Hepatic stellate cell (primary cell): ENCODE measurements at places on chromosomes 3 and 15.

DNA sequence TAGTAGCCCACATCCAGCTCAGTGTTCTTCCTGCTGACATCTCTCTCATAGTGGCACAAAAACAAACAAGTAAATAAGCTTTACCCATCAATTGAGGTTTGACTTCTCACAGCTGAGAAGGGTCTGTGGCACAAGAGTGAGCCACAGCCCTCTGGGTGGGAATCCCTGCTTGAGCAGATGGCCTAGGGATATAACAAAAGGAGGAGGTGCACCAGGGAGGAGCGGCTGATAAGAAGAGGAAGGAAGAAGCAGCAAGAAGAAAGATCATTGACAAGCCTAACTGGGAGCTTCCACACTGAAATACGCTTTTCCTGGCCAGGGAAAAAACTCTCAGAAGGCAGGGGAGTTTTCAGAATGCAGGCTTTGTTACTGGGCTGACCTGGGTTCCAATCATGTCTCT is 279.8 kb downstream of the UACA start:
- no peak for DNase-seq

GRCh38 chr3:3799173-3800079 is at the start of gene LRRN1:
Gene LRRN1 (plus strand): TSS chr3:3799431. CDS start chr3:3844642, 45,211 bp downstream.
- no peak for DNase-seq

- no peak for DNase-seq
These were observed 63.1 kb downstream of the ARNT2 start for GRCh38 chr15:80467311-80467714.

DNA sequence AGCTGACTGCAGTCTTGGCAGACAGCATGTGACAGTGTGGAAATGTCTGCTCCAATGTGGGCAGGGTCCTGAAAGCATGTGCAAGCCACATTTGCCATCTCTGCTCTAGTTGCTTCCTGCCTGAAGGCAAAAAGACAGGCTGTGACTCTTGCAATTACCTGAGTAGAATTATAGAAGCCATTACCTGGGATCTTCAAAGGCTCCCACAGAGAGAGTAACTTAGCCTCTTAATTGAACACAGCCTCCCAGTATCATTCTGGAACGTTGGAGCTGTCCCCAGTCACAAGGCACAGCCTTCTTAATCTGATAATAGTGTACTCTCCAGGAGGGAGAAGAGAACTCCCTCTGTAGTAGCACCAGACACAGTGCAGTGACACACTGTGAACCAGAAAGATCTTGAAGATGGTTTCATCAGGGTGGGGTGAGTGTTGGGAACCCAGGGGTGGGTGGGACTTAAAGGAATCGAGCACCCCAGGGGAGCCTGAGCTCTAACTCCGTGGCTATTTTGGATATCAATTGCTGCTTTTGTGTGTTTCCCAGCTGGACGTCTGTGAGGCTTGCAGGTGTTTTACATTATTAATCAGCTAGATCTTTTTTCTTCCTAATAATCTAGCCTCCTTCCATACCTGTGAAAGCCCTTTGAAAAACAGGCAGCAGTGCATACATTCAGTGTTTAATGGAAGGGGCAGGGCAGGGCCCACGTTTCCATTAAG is 40.6 kb upstream of the GLCE start:
- no peak for DNase-seq

- no peak for DNase-seq
These were observed 474.4 kb upstream of the AGTR1 start for GRCh38 chr3:148223266-148223665.

- no peak for DNase-seq
These were observed 362.8 kb upstream of the RGMA start for GRCh38 chr15:93451822-93452221.

GRCh38 chr15:83430441-83430840 is 16.7 kb upstream of the SH3GL3 start:
- no peak for DNase-seq

DNA sequence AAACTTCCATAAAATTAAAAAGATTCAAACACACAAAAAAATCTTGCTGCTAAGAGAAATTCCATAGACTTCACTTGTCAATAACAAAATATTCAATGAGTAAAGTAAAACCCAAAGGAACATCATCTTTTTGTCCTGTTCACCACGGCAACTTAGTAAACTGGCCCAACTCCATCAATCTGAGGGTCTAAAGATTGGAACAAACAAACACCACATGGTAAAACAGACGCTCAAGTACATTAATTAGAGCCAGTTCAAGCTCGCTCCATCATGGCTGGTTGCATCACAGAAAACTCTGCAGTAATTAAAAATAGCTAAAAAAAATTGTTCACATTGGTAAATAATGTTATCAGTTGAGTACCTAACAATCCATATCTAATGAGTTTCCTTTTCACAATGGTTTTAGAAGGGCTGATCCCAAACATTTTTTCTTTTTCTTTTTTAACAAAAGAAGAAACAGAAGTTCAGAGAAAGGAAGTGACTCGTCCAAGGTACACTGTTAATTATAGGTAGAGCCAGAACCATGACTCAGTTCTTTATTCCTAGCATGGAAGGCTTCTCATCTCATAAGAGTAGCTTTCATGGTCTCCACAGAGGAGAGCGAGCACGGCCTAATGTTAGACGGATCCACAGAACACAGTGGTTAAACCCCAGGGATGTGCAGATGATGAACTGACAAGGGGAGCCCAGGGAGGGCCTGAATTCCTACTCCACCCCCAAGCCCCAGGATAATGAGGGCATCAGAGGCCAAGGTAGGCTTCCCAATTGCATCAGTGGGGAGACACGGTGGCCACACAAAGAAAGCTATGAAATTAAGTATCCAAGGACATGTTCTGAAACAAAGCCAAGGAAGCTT is 79.2 kb upstream of the ARHGEF3 start:
- DNase-seq: no peak

- DNase-seq: no peak
These were observed 363.5 kb downstream of the FOXP1 start for GRCh38 chr3:71219744-71220638.

- DNase-seq: no peak
These were observed 35.2 kb downstream of the FBXO45 start for GRCh38 chr3:196603683-196604082.

DNA sequence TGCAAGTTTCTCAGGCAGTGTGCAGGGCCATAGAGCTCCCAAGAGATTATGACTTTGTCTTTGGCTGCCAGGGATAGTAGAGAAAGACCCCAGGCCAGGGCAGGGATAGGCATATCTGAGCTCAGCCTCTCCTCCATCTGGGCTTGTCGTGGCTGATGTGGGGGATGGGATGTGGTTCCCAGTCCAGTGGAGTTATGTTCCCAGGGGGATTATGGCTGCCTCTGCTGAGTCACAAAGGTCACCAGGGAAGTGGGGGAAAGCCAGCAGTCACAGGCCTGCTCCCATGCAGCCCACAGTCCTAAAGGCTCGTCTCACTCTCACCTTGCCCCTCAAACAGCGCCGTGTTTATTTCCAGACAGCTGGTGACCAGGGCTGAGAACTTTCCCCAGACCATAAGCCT is 354.9 kb downstream of the SI start:
- DNase-seq: no peak

DNA sequence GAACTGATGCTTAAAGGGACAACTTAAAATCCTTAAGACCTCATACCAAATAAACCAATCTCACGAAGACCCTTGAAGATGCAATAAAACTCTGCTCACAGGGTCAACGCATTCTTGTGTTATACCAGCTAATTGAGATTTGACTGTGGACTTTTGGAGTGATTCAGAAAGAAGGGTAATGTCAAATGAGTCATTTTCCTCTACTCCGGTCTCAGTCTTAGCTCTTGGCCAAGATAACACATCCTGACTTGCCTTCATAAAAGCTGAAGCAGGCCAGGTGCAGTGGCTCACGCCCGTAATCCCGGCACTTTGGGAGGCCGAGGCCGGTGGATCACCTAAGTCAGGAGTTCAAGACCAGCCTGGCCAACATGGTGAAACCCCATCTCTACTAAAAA is 3.8 kb downstream of the PKM start:
- DNase-seq: peak; percentile 54

- DNase-seq: peak; percentile 16
These were observed 47.6 kb upstream of the POMGNT2 start for GRCh38 chr3:43153216-43154083.

DNA sequence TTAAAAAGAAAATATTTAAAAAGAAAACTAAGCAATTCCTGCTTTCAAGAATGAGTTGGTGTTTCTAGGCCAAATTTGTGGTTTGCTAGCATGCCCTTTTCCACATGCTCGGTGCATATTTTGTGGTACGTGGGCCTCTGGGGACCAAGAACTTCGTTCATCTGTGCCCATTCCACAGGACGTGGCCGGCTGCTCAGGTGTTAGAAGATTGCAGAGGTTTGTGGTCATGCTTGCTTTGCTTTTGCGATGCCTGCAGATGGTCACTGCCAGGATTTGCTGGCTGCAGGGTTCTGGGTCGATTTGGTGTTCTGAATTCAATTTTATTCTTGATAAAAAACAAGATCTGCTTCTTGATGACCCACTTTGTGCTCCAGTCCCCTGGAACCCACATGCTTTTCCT is 7.5 kb downstream of the PSTPIP1 start:
- no peak for DNase-seq

DNA sequence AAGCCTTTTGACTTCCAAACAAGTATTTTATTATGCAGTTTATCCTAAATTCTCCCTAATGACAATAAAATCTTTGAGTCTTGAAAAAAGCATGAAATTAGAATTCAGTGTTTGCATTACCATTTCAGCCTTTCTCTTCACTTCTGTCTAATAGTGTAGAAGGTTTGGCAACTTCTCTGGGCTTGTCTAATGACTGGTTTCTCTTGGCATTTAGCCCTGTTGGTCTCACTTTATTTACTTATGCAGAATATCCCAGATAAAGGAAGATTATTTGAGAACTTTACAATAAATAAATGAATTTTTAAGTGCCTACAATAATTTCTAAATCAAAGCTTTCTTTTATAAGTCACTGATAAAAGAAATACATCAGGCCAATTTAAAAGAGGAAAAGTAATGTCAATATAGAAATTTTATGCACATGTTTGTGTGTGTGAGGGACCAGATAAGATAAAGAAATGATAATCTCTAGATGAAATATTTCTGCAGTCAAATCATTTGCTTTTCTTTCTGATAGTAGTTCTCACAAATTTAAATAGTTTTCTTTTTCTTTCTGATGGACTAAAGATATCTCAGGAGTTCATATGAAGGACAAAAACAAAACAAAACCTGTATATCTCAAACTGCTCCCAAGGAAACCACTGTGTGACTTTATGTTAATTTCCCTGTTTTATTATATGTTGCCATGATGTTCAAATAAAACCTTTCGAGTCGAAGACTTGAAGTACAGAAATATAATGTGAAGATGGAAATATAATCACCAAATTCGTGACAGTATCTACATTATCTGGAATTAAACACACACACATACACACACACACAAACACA is 533.1 kb upstream of the CBLB start:
- no peak for DNase-seq

DNA sequence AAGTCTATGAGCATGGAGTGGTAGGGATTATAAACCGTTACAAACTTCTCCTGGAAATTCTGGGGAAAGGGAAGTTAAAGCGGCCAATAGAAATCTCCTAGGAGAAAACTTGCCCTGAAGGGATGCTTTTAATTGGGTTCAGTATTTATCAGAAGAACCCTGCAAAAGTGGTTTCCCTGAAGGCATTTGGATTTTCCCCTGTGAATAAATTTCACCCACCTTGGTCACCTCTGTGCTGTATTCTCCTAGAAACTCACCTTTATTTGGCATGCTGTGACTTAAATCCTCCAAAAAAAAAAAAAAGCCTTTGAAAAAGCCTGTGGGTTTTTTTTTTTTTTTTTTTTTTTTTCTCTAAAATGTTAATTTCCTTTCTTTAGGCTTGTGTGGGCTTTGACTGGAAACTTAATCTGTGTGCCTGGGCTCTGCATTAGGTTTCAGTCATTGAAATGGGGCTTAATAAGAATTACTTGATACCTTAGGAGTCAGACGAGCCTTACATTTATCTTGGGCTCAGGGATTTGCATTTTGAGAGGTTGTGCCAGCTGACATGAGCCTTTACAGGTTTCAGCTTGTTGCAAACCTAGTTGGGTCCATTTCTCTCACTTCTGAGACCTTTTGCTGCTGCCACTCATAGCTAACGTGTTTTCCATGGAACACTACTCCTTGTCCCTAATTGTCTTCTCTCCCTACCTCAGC is 22.0 kb downstream of the TGFBR2 start:
- no peak for DNase-seq

GRCh38 chr15:58410353-58410752 is 21.4 kb upstream of the LIPC start:
- no peak for DNase-seq

- peak; percentile 81 for DNase-seq
These were observed 63.2 kb upstream of the SPPL2A start for GRCh38 chr15:50828610-50829206.

GRCh38 chr3:22101811-22102210 is 350.8 kb upstream of the ZNF385D start:
- no peak for DNase-seq
